ENCODE measurements at places on chromosomes 6 and 20.

DNA sequence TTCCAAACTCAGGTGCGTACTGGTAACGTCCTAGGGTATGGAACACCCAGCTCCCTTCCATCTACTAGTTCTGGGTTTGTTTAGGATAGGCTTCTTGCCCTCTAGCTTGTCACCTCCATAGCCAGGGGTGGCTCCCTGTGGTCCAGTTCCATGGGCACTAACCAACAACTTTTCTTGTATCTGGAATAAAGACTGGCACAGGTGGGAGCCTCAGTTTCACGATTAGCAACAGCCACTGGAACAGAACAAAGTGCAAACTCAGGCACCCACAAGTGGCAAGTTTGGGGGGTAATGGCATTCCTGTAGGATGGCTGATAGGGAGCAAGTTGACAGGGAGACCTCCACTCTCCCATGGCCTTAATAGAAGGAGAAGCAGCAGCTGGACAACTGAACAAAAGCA, 5.6 kb upstream of the APMAP start:
- no peak for DNase-seq

GRCh38 chr6:116036075-116036773, 24.5 kb downstream of the FRK start:
- no peak for DNase-seq

DNA sequence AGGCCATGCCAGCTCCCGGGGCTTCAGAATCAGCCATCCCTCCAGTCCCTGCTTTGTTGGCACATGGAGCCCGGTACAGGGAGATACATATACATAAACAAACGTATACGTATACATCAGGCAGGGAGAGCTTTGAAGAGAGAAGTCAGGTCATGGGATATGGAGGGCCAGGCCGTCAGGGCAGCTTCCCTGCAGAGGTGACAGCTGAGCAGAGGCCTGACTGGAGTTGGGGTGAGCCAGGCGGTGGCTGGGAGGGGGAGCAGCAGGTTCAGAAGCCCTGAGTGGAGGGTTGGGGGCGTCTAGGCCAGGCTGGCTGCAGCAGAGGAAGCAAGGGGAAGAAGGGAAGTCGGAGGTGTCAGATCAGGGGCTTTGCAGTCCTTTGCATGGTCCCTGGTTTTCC, 61.7 kb downstream of the STK35 start:
- DNase-seq = no peak

GRCh38 chr6:105056646-105057045, 99.7 kb downstream of the LIN28B start:
- no peak for DNase-seq

DNA sequence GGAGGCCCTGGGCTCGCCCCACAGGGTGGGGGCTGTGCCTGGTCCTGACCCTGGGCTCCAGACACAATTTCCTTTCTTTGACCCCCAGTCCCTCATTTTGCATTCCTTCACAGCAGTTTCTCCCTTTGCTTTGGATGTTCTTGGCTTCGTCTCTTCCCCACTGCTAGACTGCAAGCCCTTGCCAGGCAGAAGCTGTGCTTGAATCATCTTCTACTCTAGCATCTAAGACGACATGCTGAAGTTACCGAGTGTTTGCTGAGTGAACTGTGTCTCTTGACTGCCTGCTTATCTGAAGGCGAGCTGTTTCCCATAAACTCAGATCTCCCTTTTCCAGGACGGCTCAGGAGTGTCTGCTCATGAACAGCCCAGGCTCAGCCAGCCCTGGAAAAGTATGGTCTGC, 14.3 kb upstream of the SYNDIG1 start:
- no peak for DNase-seq

- no peak for DNase-seq
These were observed 320.5 kb downstream of the DHX35 start for GRCh38 chr20:39282619-39283092.

DNA sequence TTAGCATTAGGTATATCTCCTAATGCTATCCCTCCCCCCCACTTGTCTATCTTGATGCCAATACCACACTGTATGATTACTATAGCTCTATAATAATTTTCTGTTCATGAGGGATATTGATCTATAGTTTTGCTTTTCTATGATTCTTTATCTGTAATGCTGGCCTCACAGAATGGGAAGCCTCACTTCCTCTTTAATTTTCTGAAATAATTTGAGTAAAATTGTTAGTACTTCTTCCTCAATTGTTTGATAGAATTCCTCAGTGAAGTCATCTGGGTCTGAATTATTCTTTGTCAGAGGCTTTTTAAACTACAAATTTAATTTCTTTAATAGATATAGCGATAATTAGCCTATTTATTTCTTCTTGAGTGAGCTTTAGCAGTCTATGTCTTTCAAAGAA, 31.2 kb downstream of the SIRPD start:
- DNase-seq = no peak

DNA sequence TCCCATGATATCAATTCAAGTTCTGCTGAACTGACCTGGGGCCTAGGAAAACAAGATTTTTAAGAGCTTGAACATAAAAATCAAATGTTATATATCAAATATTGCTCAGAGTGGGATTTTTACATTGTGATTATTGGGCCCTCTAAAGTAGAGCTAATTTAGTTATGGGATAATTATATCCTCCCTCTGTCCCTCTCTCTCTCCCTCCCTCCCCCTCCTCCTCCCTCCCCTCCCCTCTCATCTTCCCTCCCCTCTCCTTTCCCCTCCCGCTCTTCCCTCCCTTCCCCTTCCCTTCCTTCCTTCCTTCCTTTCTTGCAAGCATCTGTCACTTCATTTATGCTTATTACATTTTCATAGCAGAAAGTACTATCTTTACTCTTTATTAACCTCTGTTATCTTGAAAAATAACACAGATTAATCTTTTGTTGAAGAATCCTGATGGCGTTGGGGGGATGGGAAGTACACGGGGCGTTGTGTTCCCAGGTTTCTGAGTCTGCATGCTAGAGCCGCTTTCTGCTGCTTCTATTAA, 32.8 kb downstream of the KIF25 start:
- DNase-seq = no peak

GRCh38 chr20:6909608-6910007, 142.1 kb downstream of the BMP2 start:
- DNase-seq = no peak

DNA sequence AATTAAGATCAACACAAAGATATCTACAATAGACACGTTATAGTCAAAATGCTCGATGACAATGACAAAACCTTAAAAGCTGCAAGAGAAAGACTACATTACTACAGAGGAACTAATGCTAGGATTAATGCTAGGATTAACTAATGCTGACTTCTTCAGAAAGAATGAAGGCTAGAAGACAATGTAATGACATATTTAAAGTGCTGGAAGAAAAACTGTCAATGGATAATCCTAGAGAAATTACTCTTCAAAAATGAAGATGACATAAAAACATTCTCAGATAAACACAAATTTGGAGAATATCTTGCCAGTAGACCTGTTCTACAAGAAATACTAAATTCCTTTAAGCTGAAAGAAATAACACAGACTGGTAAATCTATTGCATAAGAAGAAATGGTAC, 75.2 kb upstream of the SMIM28 start:
- DNase-seq = no peak

GRCh38 chr20:37630993-37631392, 62.8 kb upstream of the CTNNBL1 start:
- DNase-seq = no peak

DNA sequence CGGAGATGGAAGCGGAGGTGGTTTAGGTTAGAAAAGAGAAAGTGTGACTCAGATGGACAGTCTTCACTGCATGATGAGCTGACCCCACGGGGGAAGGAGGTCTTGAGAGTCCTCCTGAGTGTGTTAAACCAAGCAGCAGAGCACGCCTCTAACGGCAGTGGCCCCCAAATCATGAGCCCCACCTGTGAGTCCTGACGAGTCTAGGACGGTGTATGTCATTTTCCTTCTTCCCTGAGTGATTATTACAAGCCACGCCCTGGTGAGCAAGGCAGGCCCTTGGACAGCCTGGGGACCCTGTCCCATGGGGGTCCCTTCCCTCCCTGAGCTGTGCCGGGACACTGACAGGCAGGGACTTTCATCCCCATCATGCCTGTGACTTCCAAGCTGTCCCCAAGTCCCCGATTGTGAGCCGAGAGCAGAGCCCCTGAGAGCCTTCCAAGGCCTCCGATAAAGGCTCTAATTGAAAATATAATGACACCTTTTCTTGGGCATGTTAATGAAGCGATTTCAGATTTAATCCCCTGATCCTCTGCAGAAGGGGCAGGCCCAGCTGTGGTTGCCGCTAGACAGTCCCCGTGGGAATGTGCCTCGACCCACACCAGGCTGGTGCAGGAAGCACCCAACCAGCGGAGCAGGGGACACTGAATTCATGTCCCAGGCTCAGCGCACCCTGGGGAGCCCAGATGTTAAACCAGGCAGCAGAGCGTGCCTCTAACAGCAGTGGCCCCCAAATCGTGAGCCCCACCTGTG, 320.1 kb downstream of the TAF4 start:
- no peak for DNase-seq

GRCh38 chr6:134063966-134064445, 11.6 kb upstream of the SLC2A12 start:
- DNase-seq = peak; percentile 44

DNA sequence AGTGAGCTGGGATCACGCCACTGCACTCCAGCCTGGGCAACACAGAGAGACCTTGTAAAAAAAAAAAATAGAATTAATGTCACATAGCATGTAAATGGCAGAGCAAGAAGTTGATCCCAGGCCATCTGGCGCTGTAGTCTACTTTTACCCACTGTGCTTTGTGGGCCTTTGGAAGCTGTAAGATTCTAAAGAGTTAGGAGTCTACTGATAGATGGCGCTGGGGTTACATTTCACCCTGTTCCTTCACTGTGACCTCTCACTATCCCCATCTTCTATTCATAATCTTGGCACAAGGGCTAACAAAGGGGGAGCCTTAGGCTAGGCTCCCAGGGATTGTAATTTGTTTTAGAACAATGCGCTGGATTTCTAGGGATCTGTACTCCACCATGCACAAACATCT, 24.4 kb downstream of the SIRPD start:
- no peak for DNase-seq

GRCh38 chr6:150169609-150170008, 26.8 kb downstream of the PPP1R14C start:
- DNase-seq = no peak

GRCh38 chr20:5741089-5741488, 9.1 kb upstream of the SHLD1 start:
- DNase-seq = no peak

GRCh38 chr6:170316071-170316470, 9.5 kb downstream of the FAM120B start:
- DNase-seq = no peak

GRCh38 chr6:90653750-90654149, 66.9 kb upstream of the MAP3K7 start:
- no peak for DNase-seq

- DNase-seq = no peak
These were observed 722 bp upstream of the TMEM14B start for GRCh38 chr6:10746915-10747250.

- no peak for DNase-seq
These were observed 551.3 kb upstream of the CDH4 start for GRCh38 chr20:60700728-60701127.

GRCh38 chr6:106684011-106684410, 54.6 kb downstream of the QRSL1 start:
- no peak for DNase-seq

GRCh38 chr20:38255393-38255792, 5.1 kb downstream of the KIAA1755 start:
- no peak for DNase-seq

DNA sequence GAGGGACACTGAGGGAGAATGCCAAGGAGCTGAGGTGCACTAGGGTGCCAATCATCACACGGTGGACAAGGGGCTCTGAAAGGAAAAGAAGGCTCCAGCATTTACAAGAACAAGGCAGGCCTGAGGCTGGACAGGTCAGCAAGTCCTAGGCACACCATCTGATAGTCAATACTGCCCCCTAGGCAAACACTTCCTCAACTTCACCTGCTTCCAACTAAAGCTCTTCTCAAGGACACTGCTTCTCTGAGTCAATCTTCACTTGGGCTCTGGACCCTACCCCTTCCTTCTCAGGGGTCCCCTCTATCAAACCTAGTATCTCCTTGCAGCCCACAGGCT, 37.7 kb upstream of the SLC4A11 start:
- DNase-seq = no peak

DNA sequence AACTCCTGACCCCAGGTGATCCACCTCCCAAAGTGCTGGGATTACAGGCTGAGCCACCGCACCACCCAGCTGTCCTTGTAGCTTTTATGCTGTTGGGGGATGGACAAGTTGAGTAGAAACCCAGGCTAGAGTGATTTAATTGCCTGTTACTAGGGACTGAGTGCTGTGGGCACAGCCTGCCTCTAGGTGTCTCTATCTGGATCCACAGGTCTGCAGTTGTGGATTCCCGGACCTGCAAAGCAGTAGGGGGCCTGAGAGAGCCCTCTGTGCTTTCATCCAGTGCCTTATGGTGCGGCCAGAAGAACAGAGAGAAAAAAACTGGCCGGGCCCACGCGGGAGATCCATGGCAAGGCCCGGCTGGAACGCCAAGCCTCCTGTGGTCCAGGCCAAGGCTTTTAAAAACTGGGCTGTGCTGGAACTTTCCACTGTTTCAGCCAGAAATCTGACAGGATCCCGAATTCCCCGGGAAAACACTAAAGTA, 5.2 kb downstream of the SIRPA start:
- DNase-seq = peak; percentile 65

DNA sequence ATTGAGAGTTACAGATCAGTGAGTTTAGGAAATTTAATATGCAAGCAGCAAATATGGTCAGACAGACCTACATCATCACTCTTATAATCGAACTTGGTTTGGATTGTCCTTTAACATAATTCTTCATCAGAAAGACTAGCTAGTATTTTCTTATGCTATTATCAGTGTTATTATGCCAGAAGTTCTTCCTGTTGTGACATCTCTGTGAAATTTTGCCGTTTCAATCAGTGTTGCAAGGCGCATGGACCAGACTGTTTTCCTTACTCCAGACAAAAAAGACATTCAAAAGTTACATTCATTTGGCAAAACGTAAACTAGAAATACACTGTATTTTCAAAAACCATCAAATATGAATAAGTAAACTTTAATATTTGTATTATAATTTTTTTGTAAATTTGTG, 5.7 kb upstream of the TENT5A start:
- DNase-seq = no peak

DNA sequence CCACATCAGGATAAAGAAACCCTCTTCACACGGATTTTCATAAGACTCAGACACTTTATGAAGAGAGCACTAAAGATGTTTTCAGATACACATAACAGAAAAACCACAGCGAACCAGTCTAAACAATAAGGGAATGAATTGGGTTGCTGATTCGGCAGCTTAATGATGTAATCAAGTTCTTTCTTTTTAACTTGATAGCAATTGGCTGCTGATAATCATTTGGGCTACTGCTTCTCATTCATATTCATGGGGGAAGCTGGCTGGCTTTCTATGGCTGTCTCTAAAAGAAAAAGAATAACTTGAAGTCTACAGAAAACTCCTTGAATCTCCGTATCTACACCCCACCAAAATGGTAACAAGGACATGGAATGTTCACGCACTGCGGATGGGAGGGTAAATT, 20.0 kb upstream of the TMEM181 start:
- no peak for DNase-seq

All from kidney epithelial cell (primary cell).